ENCODE measurements at places on chromosomes 5 and 9. TPM values are rescaled to one million over a fixed set of nuclear protein-coding genes. Genes with fewer than 3 reads are reported as not detected.

Gene SARDH
- total RNA-seq, result 5.6 TPM

Gene RNF183
- total RNA-seq, result 0.12 TPM

Gene PCDHGC3
- total RNA-seq, result 1.2 TPM

Gene SLIT3
- total RNA-seq, result 0.10 TPM

Gene FOXI1
- total RNA-seq, result not detected

Gene JADE2
- total RNA-seq, result 39.9 TPM

Gene SYNPO
- total RNA-seq, result 8.2 TPM

Gene PCA3
- not detected for total RNA-seq

Gene CNTNAP3
- total RNA-seq, result 14.8 TPM

Gene SCGB3A2
- not detected for total RNA-seq

Gene ADAMTSL2
- total RNA-seq, result not detected

Gene LCNL1
- total RNA-seq, result 0.44 TPM

DNA sequence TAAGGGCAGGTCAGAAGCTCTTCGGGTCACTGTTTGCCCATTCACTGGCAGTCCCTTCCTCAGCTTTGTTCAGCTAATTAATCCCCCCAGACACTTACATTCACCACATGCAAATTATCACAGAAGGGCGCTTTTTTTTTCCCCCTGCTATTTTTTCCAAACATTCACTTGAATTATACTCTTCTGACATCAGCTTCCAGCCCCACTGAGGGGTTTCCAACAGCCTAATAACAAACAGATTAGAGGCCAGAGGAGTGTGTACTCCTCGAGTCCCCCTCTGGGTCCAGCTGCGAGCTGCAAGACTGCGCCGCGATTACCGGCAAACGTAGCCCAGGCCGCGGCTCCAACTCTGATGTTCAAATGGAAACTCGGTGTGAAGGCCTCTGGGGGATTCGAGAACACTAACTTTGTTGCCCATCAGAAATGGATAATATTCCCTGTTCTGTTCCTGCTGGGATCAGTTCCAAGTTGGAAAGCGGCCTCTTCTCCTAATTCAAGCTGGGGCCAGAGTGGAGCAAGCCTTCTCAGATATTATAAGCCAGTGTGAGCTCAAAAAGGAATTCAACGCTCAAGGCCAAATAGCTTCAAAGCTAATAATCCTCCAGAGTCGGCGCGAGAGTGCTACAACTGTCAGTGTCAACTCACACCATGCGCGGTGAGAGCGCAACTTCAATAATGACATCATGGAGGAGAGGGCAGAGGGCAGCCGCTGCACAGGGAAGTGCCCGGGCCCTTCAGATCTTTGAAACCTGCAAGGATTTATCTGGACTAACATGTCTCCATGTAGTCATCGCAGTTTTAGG, 560.8 kb downstream of the BNC2 start:
- no peak for DNase-seq

- no peak for DNase-seq
Measured at GRCh38 chr9:445033-445432, 230.4 kb downstream of the DOCK8 start.

DNA sequence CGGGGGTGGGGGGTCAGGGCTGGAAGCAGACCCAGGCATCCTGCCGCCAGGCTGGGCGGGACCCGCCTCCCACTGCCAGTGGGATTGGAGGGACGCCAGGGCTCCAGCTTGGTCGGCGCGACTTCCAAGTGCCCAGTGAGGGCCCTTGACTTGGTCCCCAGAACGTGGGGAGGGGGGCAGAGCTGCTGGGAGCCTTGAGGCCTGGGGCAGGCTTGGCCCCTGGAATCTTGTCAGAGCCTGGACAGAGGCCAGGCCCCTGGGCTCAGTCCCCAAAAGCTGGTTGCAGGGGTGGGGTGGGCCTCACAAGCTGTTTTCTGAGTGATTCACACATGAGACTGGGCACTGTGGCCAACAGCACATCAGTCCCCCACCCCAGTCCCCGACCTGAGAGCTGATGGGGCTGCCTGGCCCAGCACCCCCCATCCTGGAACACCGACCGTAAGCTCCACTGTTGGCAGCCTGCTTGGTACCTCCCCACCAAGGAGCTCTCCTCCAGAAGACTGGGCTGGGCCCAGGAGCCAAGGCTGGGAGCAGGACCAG, 526 bp downstream of the CLIC3 start:
- no peak for DNase-seq

DNA sequence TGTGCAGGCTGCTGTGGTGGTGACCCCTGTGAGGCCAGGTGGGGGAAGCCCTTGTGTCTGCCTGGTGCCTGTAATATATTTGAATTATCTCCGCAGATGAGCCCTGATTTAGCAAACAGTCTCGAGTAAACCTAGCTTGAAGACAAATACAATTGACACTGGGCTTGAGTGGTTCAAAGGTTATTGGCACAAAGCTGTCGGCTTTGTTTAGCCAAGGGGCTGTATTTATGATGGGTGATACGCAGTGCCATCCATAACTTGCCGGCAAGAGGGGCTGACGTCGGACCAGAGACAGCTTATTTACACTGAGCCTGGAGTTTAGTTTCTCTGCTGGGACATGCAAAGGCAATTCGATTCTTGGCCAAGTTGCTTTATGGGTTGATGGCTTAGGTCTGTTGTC, 20.0 kb upstream of the PITX1 start:
- no peak for DNase-seq

DNA sequence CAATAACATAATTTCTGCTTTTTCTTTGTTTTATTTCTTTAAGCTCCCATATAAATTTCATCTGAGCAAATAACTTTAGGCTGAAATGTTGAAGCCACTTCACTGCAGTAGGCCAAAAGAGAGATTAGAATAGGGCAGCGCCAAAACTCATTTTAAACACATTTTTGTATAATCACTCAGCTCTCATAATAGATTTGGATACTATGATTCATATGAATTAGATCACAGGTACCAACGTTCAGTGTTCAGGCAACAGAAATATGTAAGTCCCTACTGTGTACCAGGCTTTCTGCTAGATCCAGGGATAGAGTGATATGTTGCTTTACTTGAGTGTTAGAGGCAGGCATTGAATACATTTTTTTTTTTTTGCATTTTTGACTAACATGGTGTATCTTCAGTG, 370.5 kb downstream of the PTPRD start:
- no peak for DNase-seq

GRCh38 chr5:55720188-55720703, 8.1 kb upstream of the SLC38A9 start:
- no peak for DNase-seq

GRCh38 chr5:69517763-69518212, 25.2 kb downstream of the OCLN start:
- no peak for DNase-seq

DNA sequence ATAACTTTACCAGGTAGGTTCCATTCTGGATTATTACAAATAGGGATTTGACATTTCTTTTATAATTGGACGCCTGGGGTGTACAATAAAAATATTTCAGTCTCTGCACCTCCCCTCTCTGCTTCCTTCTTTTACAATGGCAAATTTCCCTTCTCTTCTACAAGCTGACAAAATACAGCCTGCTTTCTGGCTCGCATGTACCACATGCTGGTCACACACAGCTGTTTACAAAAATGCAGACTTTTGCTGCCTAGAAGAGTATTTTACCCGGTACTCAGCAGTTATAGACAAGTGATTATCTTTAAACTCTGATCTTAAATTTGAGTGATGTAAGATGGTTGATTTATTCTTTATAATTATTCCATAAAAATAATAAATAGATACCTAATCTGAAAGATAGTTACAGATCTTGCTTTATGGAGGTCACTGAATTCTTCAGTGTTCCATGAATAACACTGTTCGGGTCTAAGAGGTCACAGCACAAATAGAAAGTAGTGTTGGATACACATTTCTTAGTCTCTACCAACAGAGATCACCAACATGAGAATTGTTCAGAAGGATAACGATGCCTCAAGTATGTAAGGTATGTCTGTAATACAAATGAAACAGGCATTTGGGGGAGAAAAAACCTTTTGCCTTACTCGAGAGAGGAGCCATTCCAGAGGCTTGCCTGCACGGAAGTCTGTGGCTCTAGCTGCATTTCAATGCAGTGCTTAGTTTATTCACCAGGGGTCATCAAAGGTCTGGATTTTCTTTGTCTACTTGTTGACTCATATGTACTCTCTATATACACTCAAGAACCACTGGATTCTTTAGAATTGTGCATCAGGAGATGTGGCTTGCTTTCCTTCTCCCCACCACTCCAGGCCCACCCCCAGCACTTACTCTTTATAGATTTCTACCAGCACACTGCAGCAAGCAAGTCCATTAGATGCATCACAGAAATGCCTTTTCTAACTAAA, 206.6 kb upstream of the RFX3 start:
- peak; percentile 73 for DNase-seq

GRCh38 chr5:99010294-99010693, 81.5 kb upstream of the CHD1 start:
- DNase-seq, result no peak

DNA sequence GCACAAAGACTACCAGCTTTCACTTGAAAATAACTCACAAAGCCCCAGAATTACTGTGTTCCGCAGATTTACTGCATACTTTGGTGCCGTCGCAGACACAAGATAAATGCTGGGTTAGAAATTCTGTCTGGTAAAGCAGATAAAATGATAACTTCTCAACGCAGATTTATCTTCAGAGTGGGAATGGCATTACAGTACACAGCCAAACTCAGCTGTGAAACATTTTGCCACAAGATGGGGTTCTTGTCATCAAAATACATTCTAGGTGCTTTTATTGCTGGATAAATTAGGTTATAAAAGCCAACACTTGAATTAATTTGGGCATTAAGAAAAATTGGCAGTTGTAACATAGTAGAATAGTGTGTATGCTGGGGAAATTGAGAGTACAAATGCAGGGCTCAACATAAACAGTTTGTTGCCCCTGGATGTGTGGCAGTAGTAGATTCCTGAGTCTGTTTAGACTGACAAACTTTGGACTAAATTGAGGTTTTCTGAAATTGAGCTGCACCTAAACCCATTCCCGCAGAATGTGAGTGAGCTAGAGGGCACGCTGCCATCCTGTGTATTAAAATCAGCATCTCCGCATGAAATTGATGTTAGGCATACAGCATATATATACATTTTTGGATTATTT, 61.1 kb downstream of the LMNB1 start:
- DNase-seq, result no peak

DNA sequence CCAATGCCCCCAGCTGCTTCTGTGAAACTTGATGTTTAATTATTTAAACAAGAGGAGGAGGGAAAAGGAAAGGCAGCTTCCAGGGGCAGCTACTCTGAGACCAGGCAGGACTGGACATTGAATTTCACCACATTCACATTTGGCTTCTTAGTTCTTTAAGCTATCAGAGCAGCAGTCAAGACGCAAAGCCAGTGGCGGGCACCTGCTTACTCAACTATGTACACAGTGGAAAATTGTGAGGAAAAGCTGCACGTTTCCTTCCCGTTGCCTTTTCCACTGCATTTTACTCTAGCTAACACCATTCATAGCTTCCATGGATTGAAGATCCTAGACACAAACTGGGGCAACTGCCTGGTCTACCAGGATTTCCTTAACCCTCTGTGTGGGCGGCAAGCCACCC, 200.3 kb downstream of the ERCC6L2 start:
- DNase-seq, result no peak

DNA sequence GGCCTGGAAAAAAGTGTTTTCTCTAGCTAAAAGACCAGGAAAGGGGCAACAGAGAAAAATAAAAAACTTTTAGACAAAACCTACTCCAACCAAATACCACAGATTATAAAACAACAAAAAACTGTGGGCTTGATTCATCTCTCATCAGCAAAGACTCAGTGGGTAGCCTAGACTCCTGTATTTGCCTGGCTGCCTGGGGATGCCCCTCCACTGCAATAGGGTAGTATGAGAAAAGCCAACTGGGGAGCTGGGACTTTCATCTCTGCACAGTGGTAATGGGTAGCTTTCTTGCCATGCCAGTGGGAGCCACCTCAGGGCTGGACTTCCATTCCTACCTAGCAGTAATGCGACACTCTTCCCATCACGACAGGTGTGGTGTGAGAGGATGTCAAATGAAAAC, 7.5 kb downstream of the ZNF484 start:
- no peak for DNase-seq

- no peak for DNase-seq
Measured at GRCh38 chr5:66876266-66876807, 280.1 kb downstream of the MAST4 start.

GRCh38 chr5:102796498-102796897, 41.4 kb downstream of the PAM start:
- DNase-seq, result no peak

GRCh38 chr9:134406366-134407120, 80.3 kb downstream of the RXRA start:
- DNase-seq, result no peak

DNA sequence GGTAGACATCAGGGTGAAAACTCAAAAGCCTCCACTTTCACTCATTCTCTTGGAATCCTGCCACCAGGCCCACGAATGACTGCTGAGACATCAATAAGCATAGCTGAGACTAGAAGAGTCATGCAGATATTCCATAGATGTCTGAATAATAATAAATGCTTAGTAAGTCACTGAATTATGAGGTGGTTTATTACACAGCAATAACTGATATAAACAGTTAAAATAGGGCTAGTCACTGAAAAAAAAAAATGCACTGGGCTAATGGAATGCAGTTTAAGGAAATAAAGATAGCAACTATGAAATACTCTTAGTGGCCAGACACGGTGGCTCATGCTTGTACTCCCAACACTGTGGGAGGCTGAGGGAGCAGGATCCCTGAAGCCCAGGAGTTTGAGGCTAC, 262.8 kb upstream of the CDH6 start:
- no peak for DNase-seq

GRCh38 chr5:128506643-128507042, 31.4 kb downstream of the FBN2 start:
- no peak for DNase-seq

GRCh38 chr5:14753292-14753691, 88.8 kb downstream of the OTULIN start:
- no peak for DNase-seq

DNA sequence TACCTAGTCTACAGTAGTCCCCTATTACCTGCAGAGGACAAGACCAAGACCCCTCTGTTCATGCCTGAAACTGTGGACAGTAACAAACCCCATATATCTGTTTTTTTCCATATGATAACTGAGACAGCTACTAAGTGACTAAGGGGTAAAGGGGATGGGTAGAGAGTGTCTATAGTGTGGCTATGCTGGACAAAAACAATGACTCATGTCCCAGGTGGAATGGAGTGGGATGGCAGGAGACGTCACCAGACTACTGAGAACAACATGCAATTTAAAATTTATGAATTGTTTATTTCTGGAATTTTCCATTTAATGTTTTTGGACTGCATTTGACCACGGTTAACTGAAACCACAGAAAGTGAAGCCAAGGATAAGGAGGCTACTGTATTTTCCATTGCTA, 171.8 kb downstream of the AGTPBP1 start:
- peak; percentile 19 for DNase-seq

- DNase-seq, result no peak
Measured at GRCh38 chr5:5295351-5295750, 127.1 kb upstream of the ICE1 start.

GRCh38 chr5:132437604-132438266, 52.8 kb downstream of the IRF1 start:
- no peak for DNase-seq
